ENCODE measurements at places on chromosomes 2 and 18. TPM values are rescaled to one million over a fixed set of nuclear protein-coding genes. Genes with fewer than 3 reads are reported as not detected.

CFC1 gene
- not detected for total RNA-seq

PROKR1 gene
- 15.7 TPM for total RNA-seq

PLEKHH2 gene
- 2.2 TPM for total RNA-seq

SPEG gene
- 15.7 TPM for total RNA-seq

PLGLB1 gene
- 3.3 TPM for total RNA-seq

SMCHD1 gene
- 74.0 TPM for total RNA-seq

STARD6 gene
- not detected for total RNA-seq

All from A673 (cell line).